ENCODE measurements at places on chromosomes 12 and 14.

- no peak for DNase-seq
Observed at GRCh38 chr14:81519200-81520011, 14.2 kb downstream of the SEL1L start.

GRCh38 chr12:73452672-73453469 is 1084.8 kb upstream of the ATXN7L3B start:
- DNase-seq: no peak

- DNase-seq: no peak
Observed at GRCh38 chr14:52790011-52790755, 1.2 kb downstream of the GNPNAT1 start.

- no peak for DNase-seq
Observed at GRCh38 chr12:131126662-131127173, 173.0 kb downstream of the ADGRD1 start.

DNA sequence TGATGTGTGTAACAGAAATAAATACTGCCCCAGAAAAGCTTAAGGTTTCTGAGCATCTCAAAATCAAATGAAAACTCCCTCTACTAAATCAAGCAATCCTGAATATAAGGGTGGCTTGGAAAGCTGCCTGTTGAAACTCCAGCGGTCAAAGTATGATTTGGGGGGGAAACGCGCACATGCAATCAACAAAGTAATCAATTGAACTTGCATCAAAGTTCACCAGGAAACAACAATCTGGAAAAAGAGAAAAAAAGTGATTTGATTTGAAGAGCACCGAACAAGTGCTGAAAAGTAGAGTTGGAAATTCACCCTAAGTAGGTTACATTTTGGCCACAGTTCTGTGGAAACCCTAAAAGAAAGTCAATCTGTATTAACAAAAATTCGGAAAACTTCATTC is 700 bp downstream of the CNIH1 start:
- DNase-seq: no peak

DNA sequence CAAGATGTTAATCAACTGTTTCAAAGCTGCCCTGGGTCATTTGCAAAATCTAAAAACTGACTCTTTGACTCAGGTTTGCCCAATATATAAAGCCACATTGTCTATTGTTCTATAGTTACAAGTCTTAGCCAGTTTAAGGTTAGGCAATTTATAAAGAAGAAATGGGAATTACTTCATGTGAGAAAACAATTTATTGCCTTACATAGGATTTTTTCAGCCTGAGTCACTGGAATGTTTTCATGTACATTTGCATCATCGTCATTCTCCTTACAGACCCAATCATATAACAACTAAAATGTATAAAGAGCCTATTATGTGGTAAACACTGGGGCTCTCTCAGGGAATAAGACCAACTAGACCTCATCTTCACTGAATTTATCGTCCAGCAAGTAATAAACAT is 100.3 kb upstream of the PLEKHG7 start:
- no peak for DNase-seq

- DNase-seq: no peak
Observed at GRCh38 chr14:103676881-103677675, 38.2 kb downstream of the XRCC3 start.

DNA sequence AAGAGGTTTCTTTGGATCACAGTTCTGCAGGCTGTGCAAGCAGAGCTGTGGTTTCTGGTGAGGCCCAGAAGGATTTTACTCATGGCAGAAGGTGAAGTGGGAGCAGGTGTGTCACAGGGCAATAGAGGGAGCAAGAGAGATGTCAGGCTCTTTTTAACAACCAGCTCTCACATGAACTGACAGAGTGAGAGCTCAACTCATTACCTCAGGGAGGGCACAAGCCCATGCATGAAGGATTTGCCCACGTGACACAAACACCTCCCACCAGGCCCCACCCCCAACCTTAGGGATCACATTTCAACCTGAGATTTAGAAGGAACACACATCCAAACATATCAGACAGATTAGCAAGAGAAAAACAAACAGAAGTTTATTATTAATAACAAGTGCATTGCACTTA is 470.4 kb downstream of the GALC start:
- no peak for DNase-seq

DNA sequence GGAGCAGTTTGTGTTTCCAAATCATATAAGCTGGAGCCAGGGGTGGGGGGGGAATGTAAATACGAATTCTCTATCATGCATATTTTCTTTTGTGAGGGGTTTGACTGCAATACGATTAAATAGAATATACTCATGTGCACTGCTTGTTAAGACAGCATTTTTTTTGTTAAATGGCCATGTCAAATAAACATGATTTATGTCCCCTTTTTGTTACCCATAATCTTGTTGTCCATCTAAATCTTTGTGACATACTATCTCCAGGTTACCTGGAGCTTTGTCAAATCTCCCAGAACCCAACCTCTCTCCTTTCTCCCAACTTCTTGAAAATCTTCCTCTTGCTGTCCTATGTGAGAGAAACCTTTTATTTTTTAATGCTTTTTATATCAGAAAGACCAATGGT is 233.1 kb downstream of the SLC25A21 start:
- DNase-seq: no peak

- DNase-seq: no peak
Observed at GRCh38 chr12:26122061-26122680, 2.7 kb downstream of the BHLHE41 start.

DNA sequence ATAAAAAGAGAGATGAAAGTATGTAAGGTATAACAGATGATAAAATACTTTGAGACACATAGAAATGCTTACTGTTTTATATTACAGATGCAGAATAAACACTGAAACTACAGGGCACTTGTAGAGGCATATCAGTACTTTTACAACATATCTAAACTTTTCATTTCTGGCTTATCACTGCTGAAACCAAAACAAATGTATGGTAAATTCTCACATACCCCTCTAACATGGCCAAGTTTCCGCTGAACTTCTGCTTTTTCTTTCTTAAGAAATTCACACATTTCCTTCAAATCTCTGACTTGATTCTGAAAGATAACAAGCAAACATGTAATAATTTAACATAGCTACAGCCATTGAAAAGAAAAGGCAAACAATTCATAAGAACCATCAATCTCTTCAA is 33.3 kb upstream of the C12orf50 start:
- no peak for DNase-seq

GRCh38 chr14:99725774-99726537 is 41.9 kb downstream of the CYP46A1 start:
- DNase-seq: no peak

DNA sequence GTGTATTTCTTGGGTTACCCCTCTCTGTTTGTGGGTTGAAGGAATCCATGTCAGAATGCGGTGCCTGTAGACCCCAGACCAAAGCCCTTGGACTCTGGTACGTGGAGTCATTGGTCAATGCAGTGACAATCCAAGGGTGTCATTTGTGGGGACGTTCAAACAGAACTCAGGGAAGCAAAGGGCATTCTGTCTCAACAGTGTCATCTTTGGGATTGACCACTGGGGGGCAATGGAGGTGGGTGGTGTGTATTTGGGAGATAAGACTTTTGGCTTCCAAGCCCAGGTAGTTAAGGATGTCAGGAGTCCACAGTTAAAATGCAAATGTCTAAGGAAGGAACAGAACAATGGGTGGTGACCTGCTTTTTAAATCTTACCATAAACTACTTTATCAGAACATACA is 54.6 kb upstream of the CCDC175 start:
- no peak for DNase-seq

DNA sequence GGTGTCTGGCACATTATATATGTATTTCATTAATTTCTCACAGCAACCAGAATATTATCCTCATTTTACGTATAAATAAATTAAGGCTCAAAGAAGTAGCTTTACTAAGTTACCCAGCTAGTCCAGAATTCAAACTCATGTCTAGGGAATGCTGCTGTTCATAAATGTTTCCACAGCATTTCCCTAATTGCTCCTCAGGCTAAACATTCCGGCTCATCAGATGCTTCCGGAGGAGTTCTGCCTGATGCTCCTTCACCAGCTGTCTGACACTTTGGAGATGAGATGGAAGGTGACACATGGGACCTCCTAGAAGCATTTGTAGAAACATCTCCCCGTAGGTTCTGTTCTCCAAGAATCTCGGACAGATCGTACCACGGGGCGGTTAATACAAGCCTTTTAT is 12.1 kb downstream of the KRT85 start:
- DNase-seq: no peak

DNA sequence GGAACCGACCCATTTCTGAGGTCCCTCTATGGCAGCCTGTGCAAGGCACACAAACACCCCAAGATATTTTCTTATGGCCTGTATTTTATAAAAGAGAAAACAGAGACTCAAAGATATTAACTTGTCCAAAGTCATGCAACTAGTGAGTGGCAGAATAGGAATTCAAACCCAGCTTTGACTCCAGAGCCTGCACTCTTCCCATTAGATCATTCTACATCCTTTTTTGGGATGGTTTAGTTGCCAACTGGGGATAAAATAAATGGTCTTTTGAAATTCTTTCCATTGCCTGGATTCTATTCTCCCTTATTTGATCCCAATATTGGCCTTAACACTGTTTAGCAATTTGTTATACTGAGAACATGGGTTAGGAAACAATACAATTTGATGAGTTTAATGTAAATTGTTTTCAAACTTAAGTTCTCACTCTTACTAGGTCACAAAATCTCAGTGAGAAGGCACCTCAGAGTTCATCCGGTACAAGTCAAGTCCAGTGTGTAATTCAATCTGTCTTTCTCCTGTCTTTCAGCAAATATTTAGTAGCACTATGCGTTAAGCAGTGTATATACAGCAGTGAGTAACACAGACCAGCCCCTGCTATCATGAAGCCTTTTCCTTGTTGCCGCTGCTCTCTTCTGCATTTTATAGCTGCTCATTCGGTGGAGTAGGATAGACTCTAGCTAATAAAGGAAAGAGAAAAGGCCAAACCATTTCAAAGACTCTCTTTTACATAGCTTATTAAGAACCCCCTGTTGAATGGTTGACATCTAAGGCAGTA is 162.1 kb upstream of the IFNG-AS1 start:
- DNase-seq: no peak

- no peak for DNase-seq
Observed at GRCh38 chr12:86530996-86531655, 274.9 kb upstream of the MGAT4C start.

- no peak for DNase-seq
Observed at GRCh38 chr12:111886662-111887545, 44.9 kb downstream of the MAPKAPK5 start.

GRCh38 chr12:3329361-3329760 is 161.6 kb upstream of the PRMT8 start:
- DNase-seq: no peak

GRCh38 chr14:71231521-71232393 is 324.5 kb downstream of the PCNX1 start:
- DNase-seq: no peak

DNA sequence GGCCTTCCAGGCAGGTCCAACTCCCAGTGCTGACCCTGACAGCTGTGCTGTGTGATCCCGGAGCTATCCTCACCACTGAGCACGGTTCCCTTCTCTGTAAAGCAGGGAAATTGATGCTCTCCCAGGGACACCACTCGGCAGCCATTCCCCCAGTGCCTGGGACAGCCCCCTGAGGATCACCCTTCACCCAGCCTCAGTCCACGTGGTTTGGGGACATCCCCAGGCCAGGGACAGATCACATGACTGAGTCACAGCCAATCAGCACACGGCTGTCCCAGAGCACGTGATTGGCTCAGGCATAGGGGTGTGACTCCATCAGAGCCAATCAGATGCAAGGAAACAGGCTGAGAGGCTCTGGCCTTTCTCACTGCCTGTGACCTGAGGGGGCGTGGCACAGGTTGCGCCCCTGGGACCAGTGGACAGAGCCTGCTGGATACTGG is 68.8 kb upstream of the SFSWAP start:
- no peak for DNase-seq

- no peak for DNase-seq
Observed at GRCh38 chr12:96248136-96248931, 54.2 kb downstream of the ELK3 start.

DNA sequence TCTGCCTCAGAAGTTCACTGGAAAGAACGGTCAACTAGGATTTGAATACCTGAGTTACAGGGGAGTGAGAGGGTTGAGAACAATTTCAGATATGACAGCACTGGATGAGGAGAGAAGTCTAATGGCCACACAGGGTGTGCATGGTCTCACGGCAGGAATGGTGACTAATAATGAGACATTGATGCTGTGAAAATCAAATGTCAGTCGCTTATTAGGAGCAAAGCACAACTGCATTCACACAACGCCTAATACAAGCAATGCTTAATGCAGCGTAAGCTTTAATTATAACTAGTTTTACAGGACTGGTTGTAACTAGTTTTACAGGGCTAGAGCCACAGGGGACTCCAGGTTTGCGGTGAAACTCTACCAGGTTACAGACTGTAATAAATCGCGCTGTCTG is 23.4 kb upstream of the PRIMA1 start:
- no peak for DNase-seq

DNA sequence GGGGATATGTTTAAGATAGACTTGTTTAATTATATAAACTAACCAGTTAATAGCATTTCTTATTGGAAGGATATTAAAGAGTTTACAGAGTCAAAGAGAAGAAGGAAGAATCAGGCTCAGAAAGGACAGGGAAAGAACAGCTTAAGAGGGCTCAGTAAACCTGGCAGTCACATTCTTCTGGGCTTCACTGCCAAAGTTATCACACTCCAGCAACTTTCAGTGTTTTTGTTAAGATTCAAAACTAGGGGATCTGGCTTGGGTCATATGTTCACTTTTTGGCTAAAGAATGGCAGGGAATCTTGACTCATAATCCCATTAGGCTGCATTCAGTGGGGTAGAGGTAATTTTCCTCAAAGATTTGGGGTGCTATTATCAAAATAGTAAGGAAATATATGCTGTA is 312.3 kb downstream of the RAD51B start:
- no peak for DNase-seq

- no peak for DNase-seq
Observed at GRCh38 chr12:109767991-109768900, 54.6 kb downstream of the FAM222A start.

DNA sequence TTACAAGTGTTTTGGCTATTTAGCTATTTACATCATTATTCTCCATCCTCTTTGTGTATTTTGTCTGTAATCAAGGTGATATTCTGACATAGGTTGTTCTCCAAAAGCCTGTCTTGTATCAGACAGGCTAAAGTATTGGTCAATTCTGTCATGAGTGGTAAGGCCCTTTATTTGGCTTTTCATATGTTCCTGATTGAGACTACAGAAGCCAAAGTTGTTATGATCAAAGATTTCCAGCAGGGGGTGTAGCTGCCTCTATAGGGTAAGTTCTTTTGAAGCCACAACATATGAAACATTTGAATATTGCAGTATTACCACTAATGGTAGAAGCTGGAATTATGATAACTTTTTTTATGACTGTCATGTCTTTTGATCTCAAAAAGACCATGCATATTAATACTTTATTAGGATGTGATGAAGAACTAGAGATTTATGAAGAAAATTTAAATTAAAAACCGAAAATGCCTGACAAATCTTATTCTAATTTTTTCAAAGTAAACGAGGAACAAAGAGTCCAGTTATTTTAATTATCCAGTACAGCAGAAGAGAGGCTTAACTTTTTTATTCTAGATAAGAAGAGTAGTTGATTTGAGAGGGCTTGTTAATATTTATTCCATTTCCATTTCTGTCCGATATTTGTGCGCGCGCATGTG is 3.4 kb upstream of the ARHGAP5 start:
- DNase-seq: peak; percentile 2

- DNase-seq: no peak
Observed at GRCh38 chr14:50711043-50711442, 42.9 kb upstream of the SAV1 start.
